ENCODE measurements at places on chromosomes 13 and 19. TPM values are rescaled to one million over a fixed set of nuclear protein-coding genes. Genes with fewer than 3 reads are reported as not detected.

GRCh38 chr13:31012655-31013024 is 80.2 kb downstream of the TEX26 start:
- DNase-seq: no peak

DNA sequence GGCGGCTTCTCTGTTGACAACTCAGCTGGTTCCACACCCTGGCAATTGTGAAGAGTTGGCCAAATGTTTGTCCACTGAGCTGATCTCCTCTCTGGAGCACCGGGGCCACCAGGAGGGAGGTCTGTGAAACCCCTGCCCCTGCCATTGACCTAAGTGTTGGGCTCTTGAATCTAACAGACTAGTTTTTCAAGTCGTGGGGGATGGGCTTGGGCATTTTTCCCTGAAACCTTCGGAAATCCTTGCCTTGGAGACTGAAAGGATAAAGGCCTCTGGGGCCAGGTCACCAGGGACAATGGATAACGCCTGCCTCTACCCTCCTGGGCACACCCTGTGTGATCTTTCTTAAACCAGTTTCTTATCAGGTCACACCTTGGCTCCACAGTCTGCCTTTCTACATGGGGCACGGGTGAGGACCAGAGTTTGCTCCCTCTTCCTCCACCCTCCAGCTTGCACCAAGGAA is 881 bp downstream of the GEMIN7 start:
- DNase-seq: no peak

The MEIOSIN gene
- polyA plus RNA-seq: 0.01 TPM

The CYP4F2 gene
- polyA plus RNA-seq: 0.77 TPM

GRCh38 chr13:98819382-98820010 is 67.0 kb upstream of the SLC15A1 start:
- DNase-seq: no peak

DNA sequence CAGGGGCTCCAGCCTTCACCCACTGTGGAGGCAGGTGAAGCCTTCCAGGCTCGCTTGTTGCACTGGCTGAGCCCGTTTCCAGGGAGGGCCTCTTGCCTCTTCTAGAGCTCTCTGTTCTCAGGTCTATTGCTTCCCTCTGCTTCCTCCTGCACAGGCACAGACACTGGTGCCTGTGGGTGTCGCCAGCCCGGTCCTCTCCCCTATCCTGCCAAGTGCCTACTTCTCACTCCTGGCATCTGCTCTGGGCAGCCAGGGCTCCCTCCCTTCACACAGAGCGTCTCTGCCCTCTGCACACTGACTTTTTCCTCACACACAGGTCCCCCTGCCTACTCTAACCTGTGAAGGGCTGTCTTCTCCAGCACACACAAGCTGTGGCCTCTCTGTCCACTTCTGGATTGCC is 60.3 kb downstream of the SLC7A9 start:
- no peak for DNase-seq

DNA sequence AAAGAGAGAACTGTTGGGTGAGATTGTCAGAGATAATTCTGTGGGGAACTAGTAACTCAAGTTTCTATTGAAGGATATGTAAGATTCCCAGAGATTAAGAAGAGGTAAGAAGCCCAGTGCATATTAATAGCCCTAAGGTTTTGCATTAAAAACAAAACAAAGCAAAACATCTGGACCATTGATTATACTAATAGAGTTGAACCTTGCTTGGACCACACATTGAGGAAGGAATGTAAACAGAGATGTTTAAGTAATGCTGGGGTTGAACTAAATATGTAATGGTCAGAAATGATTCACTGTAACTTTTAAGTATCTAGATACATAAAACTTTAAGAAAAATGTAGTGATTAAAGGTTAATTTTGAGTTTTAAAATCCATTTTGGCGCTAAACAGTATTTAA is 1770.0 kb downstream of the PCDH9 start:
- DNase-seq: no peak

The HDGFL2 gene
- polyA plus RNA-seq: 30.0 TPM

GRCh38 chr19:23470873-23471545 is 75.7 kb upstream of the ZNF91 start:
- no peak for DNase-seq

DNA sequence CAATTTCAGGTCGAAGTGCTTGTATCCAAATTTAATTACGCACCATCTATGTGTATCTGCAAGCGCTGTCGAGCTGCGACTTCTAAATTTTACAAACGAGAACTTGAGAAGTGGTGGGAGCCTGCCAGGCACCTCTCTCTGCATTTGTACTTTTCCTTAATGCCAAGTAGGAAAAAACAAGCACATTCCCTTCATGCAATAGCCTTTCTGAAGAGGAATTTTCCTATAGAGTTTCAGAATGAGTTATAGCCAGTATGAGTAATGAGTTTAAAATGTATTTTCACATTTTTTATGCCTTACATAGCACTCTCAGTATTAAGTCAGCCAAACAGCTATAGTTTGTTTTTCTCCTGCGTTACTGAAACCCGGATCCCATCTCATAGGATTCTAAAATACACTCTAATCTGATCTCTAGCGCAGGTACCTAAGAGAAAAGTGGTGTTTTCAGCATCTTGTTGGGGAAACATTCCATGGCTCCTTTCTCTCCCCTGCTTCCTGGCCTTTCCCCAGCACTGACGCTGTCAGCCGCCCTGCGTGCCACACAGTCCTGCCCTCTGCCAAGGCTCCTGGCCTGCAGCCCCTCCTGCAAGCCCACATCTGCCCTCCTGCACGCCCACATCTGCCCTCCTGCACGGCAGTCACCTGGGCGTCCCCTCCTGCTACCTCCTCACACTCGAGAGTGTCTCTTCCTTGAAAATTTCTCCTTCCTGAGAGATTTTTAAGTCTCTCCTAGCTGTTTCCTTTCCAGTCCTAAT is 526.9 kb downstream of the MYO16 start:
- peak; percentile 84 for DNase-seq

GRCh38 chr13:41017159-41017558 is 2.0 kb downstream of the ELF1 start:
- peak; percentile 28 for DNase-seq

DNA sequence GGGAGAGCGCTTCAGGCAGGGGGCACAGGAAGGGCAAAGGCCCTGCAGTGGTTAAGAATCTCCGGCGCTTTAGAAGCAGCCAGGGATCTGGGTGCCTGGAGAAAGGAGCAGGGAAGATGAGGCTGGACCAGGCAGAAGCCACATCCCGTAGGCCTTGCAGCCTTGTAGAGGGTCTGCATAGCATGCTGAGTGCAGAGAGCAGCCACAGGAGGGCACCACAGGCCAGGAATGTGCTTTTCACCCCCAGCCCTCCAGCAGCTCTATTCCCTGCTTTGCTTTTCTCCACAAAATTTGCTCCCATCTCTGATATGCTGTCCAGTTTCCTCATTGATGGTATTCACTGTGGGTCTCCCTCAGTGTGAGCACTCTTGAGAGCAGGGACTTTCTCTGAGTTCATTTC is 5.7 kb downstream of the WDR62 start:
- peak; percentile 17 for DNase-seq

DNA sequence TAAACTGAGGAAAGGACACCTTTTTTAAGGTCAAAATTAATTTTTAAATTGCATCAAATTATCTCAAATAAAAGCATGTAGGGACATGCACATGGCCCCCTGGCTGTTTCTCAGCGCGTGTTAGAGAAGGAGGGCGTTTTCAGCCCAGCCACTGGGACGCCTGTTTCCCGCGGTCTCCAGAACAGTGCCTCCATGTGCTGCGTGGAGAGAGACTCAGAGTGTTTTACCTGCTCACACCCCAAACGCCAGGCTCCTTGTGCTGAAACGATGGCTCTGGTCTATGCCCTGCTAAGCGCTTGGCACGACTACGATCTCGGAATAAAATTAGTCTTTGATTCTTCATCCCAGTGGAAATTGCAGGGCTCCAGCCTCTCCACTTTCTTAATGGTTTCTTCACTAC is 20.0 kb upstream of the SPACA7 start:
- DNase-seq: no peak

DNA sequence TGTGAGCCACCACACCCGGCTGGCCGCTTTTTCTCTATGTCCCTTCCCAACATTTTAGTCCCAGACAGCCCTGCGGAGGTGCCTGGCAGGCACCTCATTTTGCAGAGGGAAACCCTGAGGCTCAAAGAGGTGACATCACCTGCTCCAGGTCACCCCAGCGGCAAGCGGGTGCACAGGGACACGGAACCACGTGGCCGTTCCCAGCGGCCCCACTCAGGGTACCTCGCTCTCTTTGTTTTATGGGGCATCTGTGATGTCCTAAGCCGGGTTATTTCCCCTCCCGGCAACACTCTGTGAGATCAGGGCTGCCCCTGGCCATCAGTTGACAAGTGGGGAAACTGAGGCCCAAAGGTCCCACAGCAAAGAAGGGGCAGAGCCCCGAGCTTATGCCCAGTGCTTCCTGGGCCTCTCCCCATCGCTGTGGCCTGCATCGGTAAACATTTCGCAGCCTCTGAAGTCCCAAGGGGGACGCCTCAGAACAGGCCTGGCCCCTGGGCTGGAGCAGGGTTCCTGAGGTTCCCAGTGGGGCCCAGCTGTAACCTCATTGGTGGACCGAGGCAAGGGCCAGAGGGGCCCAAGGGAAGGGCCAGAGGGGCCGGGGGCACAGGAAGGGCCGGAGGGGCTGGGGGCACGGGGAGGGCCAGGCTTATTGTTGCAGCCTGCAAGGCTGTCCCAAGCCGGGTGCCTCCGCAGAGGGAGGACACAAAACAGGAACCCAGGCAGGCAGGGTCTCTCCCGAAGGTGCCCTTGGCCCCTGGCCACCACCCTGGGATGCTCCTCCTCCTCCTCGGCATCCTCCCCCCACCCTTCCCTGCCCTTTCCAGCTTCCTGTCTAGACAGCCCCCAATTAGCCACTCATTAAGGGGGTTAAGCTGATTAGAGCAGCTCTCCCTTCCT is 39.0 kb downstream of the SMIM24 start:
- no peak for DNase-seq

DNA sequence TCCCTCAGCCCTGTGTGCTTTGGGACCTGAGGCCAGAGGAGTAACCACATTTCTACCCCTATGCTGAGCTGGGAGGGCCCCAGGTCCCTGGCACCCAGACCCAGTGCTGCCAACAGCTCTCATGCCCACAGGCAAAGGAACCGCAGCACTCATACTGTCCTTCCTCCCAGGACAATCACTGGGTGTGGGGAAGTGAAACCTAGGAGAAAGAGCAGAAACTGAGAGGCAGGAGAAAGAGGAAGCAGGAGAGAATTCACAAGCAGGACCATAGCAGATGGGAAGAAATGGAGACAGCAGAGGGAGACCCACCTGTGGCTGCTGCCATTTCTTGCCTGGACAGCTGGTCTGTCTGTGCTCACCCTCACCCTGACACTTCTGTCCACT is 18.9 kb downstream of the CCDC97 start:
- no peak for DNase-seq

The OR7A5 gene
- 0.24 TPM for polyA plus RNA-seq

GRCh38 chr13:75530549-75530961 is 7.1 kb downstream of the COMMD6 start:
- DNase-seq: no peak

- peak; percentile 99 for DNase-seq
Measured at GRCh38 chr19:10380313-10381102, at the start of gene TYK2. TYK2 (minus strand) TSS chr19:10380572; CDS start chr19:10378406, 2,166 bp downstream.

The FCER2 gene
- polyA plus RNA-seq: not detected

DNA sequence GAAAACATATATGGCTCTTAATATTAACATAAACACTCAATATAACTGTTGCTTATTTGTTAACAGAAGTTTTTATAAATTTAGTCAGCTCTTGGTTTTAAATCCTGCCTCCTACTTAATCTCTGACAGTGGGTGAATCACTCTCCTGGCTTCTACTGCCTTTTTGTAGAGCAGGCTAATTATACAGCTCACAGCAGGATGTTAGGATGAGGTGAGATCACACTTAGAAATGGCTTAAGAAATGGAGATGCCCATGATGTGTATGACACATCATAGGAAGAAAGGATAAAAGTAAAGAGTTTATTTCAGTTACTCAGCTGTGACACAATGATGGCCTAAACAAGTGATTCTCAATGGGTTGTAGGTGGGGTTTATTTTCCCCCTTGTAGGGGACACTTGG is 345.6 kb downstream of the SPRY2 start:
- DNase-seq: peak; percentile 93

DNA sequence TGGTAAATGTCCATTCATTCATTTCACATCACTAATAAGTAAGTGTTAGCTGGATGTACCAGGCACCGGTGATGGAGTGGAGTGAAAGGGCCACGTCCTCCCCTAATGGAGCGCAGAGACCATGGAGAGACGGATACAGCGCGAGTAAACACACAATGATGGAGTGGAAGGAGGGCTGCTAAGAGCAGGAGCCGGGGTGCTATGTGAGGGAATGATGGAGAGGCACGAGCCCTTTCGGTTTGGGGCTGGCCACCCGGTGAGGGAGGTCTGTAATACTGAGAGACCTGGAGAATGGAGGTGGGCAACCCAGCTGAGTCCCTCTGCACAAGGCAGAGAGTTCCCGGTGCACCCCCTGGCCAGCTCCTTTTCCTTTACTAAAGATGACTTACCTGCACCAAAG is 53.7 kb downstream of the PEPD start:
- no peak for DNase-seq

- DNase-seq: peak; percentile 0
Measured at GRCh38 chr13:91946498-91947070, 548.2 kb downstream of the GPC5 start.

The COMP gene
- not detected for polyA plus RNA-seq

DNA sequence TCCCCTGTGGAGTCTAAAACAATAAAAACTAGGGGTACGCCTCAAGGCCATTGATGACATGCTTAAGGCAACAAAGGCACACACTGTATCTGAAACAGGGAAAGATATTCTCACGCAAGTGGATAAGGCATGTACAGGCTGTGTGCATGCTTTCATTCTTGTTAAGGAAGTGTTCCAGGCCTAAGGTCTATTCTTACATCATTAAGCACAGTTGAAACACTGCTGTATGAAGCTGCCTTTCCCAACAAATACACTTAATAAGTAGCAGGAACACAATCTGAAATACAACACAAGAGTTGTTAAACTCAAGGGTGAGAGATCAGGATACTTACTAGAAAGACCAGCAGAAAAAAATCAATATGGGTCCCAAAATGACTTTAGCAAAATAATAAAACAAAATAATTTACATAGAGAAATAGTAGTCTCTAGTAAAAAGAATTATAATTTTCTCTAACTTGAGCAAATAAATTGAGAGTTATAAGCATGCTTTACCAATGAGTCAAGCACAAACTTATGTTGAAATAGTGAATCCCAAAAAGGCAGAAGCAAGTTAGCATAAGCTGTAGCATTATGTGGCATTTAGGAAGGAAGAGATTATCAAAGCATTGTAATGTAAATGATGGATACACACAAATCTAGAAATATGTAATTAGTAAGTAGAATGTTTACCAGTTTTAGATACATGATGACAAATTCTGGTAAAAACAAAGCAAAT is 796.9 kb downstream of the SLITRK1 start:
- no peak for DNase-seq

GRCh38 chr19:12687496-12688196 is at the start of gene GNG14:
GNG14 (plus strand) TSS chr19:12687998; CDS start chr19:12688049, 51 bp downstream.
- no peak for DNase-seq

All from mammary epithelial cell (primary cell).